DMS79 treated with DMSO at 0.1 percent for 48 hours (cell line): ENCODE measurements at places on chromosomes 6 and 20.

DNA sequence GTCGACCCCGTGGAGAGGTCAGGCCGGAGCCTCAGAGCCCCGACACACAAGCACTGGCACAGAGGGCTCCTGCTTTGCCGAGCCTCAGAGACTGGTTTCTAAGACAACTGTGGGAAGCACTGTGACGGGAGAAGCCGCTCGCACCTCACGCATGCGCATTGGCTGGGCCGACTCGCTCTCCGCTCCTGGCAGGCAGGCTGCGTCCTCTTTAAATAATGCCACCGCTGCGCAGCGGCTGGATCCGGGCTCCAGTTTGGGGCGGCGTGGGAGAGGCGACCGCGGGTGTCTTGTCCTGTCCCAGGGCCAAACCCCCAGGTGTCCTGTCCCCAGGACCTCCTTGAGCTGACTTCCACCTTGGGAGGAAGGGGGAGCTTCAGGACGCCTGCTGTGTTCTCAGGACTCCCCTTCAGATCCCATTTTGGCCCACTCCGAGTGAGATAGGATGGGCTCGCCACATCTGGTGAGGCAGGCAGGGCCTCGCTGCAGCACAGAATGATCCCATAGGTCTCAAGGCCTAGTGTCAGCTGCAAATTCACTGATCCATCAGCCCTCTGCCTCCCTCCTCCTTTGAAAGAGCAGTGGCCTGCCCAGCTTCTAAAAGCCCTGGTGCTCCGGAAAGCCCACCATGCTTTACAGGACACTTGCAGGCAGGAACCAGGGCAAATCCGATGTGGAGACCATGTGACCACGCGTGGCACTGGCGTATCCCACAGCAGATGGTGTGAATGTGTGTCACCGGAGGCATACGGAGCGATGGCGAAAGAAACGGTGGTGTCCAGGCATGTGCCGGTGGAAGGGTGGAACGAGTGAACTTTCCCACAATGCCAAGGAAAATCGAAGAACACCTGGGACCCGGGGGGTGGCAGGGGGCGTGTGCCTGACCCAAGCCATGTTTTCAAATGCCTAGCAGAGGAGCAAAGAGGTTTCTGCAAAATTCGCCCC, 169.3 kb upstream of the ZNF337 start:
- peak; percentile 77 for DNase-seq

DNA sequence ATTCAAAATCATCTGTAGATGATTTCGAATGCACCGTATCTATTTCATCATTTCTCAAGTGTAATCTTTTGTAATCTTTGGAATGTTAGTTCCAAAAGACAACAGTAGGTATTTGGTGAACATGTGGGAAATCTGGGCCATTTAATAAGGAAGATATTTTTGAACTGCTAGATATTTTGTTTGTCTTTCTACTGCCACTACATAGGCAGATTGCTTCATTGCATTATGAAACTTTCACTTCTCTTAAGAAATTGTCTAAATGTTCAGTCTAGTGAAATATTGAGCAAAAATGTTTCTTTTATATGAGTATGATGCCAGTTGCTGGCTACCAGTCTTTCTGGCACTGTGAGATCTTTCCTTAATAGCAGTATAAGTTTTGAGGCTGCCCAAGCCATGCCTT, 527.8 kb upstream of the RNF217 start:
- no peak for DNase-seq

- DNase-seq = no peak
Observed at GRCh38 chr20:47574616-47575364, 73.1 kb downstream of the NCOA3 start.

DNA sequence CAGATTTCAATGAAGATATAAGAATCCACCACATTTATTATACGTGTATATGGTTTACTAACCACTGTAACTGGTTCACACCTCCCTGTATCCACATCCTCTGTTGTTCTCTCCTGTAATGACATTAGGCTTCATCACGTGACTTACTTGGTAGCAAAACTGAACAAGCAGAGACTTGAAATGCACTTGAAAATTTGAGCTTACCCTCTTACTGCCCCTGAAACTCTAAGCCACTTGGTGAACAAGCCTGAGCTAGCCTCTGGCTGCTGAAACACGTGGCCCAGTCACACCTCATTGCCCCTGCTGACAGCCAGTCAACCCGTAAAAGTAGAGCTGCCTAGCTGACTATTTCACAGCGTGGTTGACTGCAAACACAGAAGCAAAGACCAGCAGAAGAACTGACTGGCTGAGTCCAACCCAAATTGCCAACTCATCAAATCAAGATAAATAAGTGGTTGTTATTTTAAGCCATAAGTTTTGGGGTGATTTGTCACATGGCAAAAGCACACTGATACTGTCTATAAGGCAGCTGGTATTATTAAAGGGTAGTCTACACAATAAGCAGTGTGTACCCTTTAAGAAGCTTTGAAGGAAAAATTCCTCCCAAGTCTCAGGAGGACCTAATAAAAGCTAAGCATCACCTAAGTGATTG, 109.0 kb downstream of the RALGAPA2 start:
- peak; percentile 99 for DNase-seq

DNA sequence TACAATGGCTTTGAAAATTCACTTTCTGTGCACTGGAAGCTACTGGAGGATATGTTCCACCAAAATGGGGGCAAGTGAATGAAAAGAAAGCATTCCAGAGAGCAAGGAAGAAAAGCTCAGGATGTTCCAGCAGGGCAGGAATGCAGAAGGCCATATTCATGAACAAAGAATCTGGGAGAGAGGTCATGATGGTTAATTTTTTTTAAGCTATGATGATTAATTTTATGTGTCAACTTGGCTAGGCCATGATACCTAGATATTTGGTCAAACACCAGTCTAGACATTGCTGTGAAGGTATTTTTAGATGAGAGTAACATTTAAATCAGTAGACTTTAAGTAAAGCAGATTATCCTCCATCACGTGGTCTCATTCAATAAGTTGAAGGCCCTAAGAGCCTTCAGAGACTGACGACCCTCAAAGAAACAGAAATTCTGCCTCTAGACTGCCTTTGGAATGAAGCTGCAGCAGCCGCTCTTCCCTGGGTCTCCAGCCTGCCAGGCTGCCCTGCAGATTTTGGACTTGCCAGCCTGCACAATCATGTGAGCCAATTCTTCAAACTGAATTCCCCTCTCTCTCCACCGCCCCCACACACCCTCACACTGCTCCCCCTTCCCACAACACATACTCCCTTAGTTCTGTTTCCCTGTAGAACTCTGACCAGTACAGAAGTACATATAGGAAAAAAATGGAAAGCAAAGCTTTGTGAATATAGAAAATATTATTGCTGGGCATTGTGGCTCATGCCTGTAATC, 20.1 kb upstream of the GCM1 start:
- no peak for DNase-seq
